ENCODE measurements at places on chromosomes 3 and 15. TPM values are rescaled to one million over a fixed set of nuclear protein-coding genes. Genes with fewer than 3 reads are reported as not detected.

Gene SMCO1
- not detected for polyA plus RNA-seq

Gene BCL2A1
- 58.4 TPM for polyA plus RNA-seq

Gene HHLA2
- polyA plus RNA-seq: not detected

Gene FNDC3B
- polyA plus RNA-seq: 3.1 TPM

Gene MESP2
- polyA plus RNA-seq: not detected

Gene PYDC2
- not detected for polyA plus RNA-seq

Gene CLDND1
- 153 TPM for polyA plus RNA-seq

Gene SLC27A2
- polyA plus RNA-seq: not detected

Gene CCR1
- 0.32 TPM for polyA plus RNA-seq

Gene STARD5
- polyA plus RNA-seq: 5.1 TPM

Gene GCNT3
- not detected for polyA plus RNA-seq

Gene KLHL40
- polyA plus RNA-seq: not detected

DNA sequence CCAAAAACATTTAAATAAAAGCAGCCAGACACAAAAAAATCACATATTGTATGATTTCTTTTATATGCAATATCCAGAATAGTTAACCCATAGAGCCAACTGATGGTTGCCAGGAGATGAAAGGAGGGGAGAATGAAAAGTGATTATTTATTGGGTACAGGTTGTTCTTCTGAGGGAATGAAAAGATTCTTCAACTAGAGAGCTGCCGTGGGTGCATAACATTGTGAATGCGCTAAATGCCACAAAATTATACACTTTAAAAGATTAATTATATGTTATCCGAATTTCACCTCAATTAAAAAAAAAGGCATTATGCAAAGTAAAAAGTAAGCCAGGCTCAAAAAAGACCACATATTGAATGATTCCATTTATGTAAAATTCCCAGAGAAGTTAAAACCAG lies 36.1 kb downstream of the PRKAR2A start:
- no peak overlapping the region for H3K4me3 ChIP-seq
- peak overlapping the region; percentile 22 for H3K27ac ChIP-seq
- H3K36me3 ChIP-seq: peaks cover 5% of the 10 kb centered on the region
- H3K4me1 ChIP-seq: peaks cover 29% of the 10 kb centered on the region
- DNase-seq: no peak

GRCh38 chr15:74540161-74540760 lies 759 bp upstream of the ARID3B start:
- H3K36me3 ChIP-seq: no peaks in the 10 kb centered on the region
- H3K27me3 ChIP-seq: no peaks in the 10 kb centered on the region
- H3K27ac ChIP-seq: peak overlapping the region; percentile 95
- peaks cover 46% of the 10 kb centered on the region for H3K4me1 ChIP-seq
- peak overlapping the region; percentile 96 for H3K4me3 ChIP-seq

GRCh38 chr3:59280113-59280512 lies 230.3 kb upstream of the CFAP20DC start:
- no peaks in the 10 kb centered on the region for H3K36me3 ChIP-seq
- no peak for DNase-seq
- no peak overlapping the region for H3K4me3 ChIP-seq
- H3K4me1 ChIP-seq: no peaks in the 10 kb centered on the region
- H3K27me3 ChIP-seq: no peaks in the 10 kb centered on the region

DNA sequence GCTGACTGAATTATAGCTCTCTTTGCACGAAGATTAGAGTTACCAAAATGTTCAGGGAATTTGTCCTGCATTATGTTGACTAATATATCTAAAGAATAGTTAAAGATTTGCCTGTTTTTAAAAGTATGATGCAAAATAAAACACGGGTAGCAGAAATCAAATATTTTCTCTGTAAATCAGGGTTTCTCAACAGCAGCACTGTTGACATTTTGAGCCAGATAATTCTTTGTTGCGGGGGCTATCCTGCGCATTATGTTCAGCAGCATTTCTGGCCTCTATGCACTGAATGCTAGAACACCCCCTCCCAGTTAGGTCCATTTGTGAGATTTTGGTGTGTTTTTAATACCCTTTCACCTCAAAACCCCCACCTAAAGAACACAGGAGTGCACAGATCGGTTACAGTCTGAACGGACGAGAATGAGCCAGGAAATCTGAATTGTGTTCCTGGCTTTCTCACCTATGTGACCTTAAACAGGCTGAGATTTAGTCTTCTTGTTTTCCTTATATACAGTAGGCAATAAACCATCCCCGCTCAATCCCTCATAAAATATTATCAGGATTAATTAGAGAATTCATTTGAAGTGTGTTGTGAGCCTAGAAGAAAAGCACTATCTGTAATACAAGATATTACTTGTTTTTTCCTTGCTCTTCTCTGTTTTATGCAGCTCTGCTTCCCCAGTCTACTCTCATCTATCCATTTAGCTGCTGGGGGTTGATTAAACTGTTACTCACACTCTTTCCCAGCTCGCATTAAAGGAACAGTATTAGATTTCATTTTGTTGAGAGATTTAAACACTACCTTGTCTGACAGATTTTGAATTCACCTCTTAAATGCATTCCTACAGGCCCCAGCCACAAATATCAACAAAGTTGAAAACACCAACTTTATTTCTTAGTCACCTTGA lies 247.5 kb upstream of the GOLIM4 start:
- no peak overlapping the region for H3K27ac ChIP-seq
- DNase-seq: no peak
- no peak overlapping the region for H3K4me3 ChIP-seq
- no peaks in the 10 kb centered on the region for H3K36me3 ChIP-seq

DNA sequence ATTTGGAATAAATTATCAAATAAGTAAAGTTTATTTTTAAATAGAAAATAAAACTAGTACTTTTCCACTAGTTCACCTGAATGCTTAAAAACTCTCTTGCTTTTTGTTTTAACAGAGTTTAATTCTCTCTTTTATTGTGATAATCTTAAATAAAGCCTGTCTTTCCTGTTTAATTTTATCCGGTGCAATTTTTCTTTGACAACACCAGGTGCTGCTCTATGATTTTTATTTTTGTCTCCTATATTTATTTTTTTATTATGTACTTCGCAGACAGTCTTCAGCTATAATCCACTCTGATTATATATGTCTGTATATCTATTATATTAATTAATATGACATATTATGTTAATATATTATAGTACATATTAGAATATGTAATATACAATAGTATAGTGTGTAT lies 1293.0 kb upstream of the EPHA6 start:
- no peak for DNase-seq
- H3K4me1 ChIP-seq: no peaks in the 10 kb centered on the region
- H3K27me3 ChIP-seq: no peaks in the 10 kb centered on the region
- no peak overlapping the region for H3K4me3 ChIP-seq
- no peak overlapping the region for H3K27ac ChIP-seq
- H3K36me3 ChIP-seq: no peaks in the 10 kb centered on the region

DNA sequence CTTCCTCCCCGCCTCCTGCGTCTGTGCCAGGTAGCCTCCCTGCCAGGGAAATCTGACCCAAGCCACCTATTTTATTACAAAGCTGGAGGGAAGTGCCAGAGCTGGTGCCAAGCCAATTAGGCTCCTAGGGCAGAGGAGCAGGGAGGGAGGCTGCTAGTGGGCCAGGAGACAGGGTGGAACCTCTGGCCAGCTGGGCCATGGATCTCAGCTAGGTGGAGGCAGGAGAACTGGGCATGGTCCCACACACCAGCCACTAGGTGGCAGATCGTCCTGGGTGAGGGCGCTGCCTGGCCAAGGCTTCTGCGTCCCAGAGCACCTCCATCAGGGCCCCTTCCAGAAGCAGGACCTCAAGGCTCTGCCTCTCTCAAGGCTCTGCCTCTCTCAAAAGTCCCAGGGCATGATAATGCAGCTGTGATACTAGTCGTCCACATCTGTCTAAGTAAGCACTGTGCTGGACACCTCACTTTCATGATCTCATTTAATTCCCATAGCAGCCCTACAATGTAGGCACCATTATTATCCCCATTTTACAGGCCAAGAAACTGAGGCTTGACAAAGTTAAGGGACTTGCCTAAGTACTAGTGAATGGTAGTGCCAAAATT lies 4.5 kb upstream of the RFT1 start:
- no peaks in the 10 kb centered on the region for H3K36me3 ChIP-seq
- no peak overlapping the region for H3K4me3 ChIP-seq
- H3K27ac ChIP-seq: no peak overlapping the region
- H3K4me1 ChIP-seq: peaks cover 23% of the 10 kb centered on the region
- no peaks in the 10 kb centered on the region for H3K27me3 ChIP-seq
- peak; percentile 64 for DNase-seq

GRCh38 chr15:93018574-93018973 lies 70.4 kb downstream of the RGMA start:
- H3K27me3 ChIP-seq: no peaks in the 10 kb centered on the region
- H3K36me3 ChIP-seq: peaks cover 60% of the 10 kb centered on the region
- no peak overlapping the region for H3K4me3 ChIP-seq
- DNase-seq: no peak
- H3K4me1 ChIP-seq: peaks cover 32% of the 10 kb centered on the region

DNA sequence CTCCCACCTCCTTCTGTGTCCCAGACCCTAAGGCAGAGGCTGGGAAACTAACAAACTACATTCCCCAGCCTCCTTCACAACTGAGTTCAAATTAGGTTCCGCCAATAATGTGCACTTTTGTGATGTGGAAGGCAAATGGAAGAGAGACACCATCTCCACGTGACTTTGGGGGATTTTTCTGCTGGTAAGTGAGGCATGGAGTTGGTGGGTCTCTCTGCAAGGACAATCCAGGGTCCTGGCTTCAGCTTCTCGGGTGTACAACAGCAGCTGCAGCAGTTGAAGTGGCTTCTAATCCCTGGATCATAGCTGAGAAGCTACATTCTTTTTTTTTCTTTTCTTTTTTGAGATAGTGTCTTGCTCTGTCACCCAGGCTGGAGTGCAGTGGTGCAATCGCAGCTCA lies 58.9 kb upstream of the GATA2 start:
- no peak overlapping the region for H3K27ac ChIP-seq
- no peak for DNase-seq
- H3K27me3 ChIP-seq: peaks cover 62% of the 10 kb centered on the region

- no peaks in the 10 kb centered on the region for H3K4me1 ChIP-seq
- no peak overlapping the region for H3K27ac ChIP-seq
- no peaks in the 10 kb centered on the region for H3K27me3 ChIP-seq
- no peak overlapping the region for H3K4me3 ChIP-seq
- no peaks in the 10 kb centered on the region for H3K36me3 ChIP-seq
- no peak for DNase-seq
Measured at GRCh38 chr3:172171396-172172075, 132.2 kb downstream of the FNDC3B start.

DNA sequence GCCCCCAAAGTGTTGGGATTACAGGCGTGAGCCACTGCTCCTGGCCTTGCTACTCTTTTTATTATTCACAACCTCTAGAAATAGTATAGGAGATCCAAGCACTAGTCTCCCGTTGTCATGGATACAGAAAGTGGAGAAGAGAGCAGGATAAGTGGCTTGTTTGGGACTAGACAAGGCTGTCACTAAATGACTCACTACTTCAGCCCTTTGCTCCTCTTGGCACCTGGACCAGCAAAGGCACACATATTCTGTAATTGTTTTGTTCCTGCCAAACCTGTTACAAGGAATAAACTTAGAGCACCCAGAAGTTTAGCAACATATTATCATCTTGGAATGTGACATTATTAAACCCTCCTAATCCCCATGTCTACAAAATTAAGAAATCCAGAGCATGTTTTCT lies 427.2 kb upstream of the THBS1 start:
- H3K27ac ChIP-seq: no peak overlapping the region
- no peak overlapping the region for H3K4me3 ChIP-seq
- no peaks in the 10 kb centered on the region for H3K36me3 ChIP-seq
- peaks cover 12% of the 10 kb centered on the region for H3K27me3 ChIP-seq
- no peak for DNase-seq
- no peaks in the 10 kb centered on the region for H3K4me1 ChIP-seq

DNA sequence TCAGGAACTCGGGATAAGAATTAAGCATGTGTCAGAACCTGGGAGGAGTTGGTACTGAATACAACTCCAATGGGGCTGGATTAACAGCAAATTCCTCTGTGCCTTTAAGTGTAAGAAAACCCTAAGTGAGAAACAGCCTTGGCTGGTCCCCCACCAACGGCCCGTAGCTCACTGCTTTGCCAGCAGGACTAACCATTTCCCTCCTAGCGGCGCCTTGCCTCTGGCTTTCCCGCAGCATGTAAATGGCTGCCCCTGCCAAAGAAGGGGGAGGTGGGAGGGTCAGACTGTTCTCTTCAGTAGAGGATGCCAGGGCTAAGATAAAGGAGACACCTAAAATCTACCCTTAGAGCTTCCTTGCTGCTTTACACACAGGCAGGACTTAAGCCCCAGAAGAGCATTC lies 51.0 kb upstream of the SH3GL3 start:
- DNase-seq: no peak
- no peak overlapping the region for H3K4me3 ChIP-seq
- H3K36me3 ChIP-seq: no peaks in the 10 kb centered on the region
- peaks cover 13% of the 10 kb centered on the region for H3K27me3 ChIP-seq
- H3K27ac ChIP-seq: no peak overlapping the region

- peaks cover 27% of the 10 kb centered on the region for H3K4me1 ChIP-seq
- no peaks in the 10 kb centered on the region for H3K36me3 ChIP-seq
- H3K4me3 ChIP-seq: no peak overlapping the region
- DNase-seq: no peak
- H3K27me3 ChIP-seq: peaks cover 7% of the 10 kb centered on the region
Measured at GRCh38 chr3:125137358-125138033, 75.1 kb downstream of the SLC12A8 start.

GRCh38 chr3:154660811-154661210 lies 230.8 kb upstream of the GPR149 start:
- no peaks in the 10 kb centered on the region for H3K4me1 ChIP-seq
- no peaks in the 10 kb centered on the region for H3K36me3 ChIP-seq
- no peaks in the 10 kb centered on the region for H3K27me3 ChIP-seq
- H3K27ac ChIP-seq: no peak overlapping the region
- H3K4me3 ChIP-seq: no peak overlapping the region

DNA sequence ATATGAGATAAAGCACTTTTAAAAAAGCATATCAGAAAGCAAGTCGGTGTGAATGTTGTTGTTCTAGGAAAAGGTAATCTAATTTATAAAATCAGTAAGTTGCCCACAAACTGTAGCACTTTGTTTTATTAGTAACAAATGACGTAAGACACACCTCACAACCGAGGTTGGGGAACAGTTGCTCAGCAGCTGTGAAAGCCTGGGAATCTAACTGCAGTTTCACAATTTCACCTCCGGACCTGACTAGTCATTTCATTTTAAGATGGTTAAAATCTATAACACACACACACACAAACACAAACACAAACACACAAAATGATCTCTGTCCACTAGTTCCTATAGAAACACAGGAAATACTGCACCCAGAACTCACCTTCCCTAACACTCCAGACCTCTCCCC lies 406.7 kb upstream of the NR2F2 start:
- no peaks in the 10 kb centered on the region for H3K4me1 ChIP-seq
- no peak overlapping the region for H3K4me3 ChIP-seq
- H3K36me3 ChIP-seq: no peaks in the 10 kb centered on the region
- no peak overlapping the region for H3K27ac ChIP-seq
- DNase-seq: no peak

DNA sequence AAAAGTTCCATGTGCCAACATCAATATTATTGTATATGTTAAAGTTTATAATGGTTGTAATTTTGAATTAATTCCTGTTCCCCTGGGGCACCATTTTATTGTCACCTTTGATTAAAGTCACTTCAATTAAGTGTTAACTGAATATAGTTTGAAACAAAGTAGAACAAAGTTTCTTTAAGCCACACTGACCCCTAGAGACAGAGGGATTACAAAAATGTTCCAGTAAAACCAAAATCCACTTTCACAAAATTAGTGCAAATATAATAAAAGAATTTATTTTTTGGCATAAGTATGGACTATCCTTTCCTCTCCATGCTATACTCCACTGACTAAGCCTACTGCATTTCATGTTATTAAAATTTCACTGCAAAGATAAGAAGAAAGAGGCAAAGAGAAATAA lies 123.9 kb downstream of the ZMAT3 start:
- no peaks in the 10 kb centered on the region for H3K4me1 ChIP-seq
- H3K27me3 ChIP-seq: peaks cover 5% of the 10 kb centered on the region
- no peak overlapping the region for H3K27ac ChIP-seq
- no peak for DNase-seq
- H3K36me3 ChIP-seq: peaks cover 20% of the 10 kb centered on the region
- H3K4me3 ChIP-seq: no peak overlapping the region
